ENCODE measurements at places on chromosomes 3 and 15.

DNA sequence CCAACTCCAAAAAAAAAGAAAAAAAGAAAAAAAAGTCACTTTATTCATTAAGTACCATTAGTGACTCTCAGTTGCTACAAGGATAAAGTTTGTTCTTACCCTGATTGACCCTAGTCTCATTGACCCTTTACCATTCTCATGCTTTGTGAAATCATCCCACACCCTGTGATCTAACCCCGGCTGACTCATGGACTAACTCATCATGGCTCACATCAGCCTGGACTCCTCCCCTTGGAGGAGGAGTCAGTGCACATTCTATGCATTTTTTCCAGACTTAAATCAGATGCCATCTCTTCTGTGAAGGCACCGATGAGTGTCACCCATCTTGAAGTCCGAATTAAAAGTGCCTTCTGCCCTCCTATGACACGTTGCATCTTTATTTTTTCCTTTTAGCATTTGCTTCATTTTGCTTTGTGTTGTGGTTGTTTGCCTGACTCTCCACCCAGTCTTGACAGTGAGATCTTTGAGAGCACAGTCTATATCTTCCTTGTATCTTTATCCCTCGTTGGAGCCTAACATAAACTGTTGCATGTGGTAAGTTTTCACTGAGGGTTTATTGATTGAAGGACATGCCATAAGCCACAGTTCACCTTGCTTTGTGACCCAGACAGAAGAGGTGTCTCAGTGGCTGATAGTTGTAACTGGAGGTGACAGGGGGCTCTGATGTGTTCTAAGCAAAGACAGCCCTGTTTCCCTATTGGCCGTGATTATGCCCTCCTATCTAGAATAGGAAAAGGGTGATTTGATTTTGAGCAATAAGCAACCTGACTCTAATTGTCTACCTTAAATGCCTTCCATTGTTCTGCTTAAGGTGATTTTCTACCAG lies 72.1 kb downstream of the IL1RAP start:
- no peak for DNase-seq

GRCh38 chr3:119700269-119700919 lies 2.4 kb upstream of the CFAP91 start:
- no peak for DNase-seq

DNA sequence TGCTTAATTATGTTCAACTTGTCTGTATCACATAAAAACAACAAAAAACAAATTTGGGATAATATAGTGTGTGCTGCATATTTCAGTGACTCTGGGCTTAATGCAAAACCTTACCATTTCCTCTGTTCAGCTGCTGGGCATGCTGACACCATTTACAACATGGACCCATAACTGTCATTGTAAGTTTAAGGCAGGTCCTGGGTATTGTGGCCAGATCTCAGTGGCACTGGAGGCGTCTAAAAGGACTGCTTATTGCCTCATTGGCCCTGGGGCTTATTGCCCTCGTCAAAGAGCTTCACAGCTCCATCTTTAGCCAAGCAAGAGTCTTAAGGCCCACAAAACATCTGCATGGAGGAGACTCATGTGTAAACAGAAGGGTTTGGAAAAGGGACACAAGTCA lies 390.2 kb downstream of the NR2F2 start:
- no peak for DNase-seq

- no peak for DNase-seq
Measured at GRCh38 chr15:40281801-40282146, 1.1 kb downstream of the ANKRD63 start.

- DNase-seq: no peak
Measured at GRCh38 chr15:22815766-22816165, 22.7 kb upstream of the NIPA2 start.

GRCh38 chr3:135324301-135324700 lies 529.2 kb downstream of the EPHB1 start:
- no peak for DNase-seq

- no peak for DNase-seq
Measured at GRCh38 chr3:32296251-32297204, 58.0 kb downstream of the CMTM8 start.

- DNase-seq: no peak
Measured at GRCh38 chr3:107740992-107741896, 218.5 kb downstream of the BBX start.

DNA sequence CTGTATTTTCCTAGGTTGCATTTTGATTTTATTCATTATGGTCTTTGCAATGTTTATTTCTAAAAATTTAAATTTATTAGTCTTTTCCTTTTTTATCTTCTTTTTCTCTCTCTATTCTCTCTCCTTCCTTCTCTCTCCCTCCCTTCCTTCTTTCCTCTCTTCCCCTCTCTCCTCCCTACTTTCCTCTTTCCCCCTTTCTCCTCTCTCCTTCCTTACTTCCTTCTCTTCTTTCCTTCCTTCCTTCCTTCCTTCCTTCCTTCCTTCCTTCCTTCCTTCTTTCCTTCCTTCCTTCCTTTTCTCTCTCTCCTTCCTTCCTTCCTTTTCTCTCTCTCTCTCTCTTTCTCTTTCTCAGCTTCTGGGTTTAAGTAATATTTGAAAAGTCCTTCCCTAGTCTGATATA lies 72.8 kb upstream of the RASGRF1 start:
- DNase-seq: no peak

- DNase-seq: no peak
Measured at GRCh38 chr15:66226736-66227135, 26.8 kb downstream of the MEGF11 start.

- no peak for DNase-seq
Measured at GRCh38 chr15:92519709-92520108, 126.0 kb downstream of the ST8SIA2 start.

DNA sequence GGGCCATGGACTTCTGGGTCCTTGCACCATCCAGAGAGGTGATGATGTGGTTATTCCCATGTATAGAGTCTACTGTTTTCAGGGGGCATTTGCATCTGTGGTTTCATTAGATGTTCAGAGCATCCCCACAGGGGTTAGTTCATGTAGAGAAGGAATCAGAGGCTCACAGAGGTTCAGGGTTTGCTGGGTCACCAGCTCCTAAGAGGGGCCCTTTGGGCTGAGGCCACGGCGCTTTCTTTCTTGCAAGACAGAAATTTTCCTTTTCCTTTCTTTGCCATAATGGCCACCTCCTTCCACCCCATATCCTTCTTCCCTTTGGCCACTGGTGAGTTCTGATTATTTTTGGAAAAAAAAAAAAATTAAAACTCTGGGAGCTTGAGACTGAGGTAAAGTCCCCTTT lies 62.3 kb downstream of the APBA2 start:
- DNase-seq: no peak

- DNase-seq: no peak
Measured at GRCh38 chr15:37076543-37076942, 23.8 kb downstream of the MEIS2 start.

DNA sequence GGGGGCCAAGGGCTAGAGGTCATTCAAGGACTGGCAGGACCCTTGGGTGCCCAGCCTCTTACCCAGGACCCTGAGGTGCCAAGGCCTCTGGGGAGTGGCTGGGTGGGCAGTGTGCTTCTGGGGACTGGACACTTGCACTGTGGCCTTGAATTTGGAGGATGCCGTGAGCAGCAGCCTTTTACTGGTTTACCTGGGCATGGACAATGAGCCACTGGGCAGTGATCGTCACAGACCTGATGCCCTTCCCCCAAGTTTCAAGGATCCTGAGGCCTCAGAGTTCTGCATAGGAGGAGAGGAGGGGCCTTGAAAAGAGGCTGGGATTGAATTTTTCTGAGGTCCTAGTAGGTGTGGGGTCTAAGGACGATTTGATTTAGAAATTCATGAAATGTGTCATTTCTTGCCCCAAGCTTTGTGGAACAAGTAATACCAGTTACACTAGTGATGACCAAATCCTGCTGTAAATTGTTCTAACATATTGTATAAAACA lies 146.1 kb upstream of the TPM1 start:
- DNase-seq: no peak

GRCh38 chr15:79673416-79674123 lies 223.2 kb downstream of the MTHFS start:
- no peak for DNase-seq

- no peak for DNase-seq
Measured at GRCh38 chr3:177525987-177526712, 328.9 kb upstream of the TBL1XR1 start.

DNA sequence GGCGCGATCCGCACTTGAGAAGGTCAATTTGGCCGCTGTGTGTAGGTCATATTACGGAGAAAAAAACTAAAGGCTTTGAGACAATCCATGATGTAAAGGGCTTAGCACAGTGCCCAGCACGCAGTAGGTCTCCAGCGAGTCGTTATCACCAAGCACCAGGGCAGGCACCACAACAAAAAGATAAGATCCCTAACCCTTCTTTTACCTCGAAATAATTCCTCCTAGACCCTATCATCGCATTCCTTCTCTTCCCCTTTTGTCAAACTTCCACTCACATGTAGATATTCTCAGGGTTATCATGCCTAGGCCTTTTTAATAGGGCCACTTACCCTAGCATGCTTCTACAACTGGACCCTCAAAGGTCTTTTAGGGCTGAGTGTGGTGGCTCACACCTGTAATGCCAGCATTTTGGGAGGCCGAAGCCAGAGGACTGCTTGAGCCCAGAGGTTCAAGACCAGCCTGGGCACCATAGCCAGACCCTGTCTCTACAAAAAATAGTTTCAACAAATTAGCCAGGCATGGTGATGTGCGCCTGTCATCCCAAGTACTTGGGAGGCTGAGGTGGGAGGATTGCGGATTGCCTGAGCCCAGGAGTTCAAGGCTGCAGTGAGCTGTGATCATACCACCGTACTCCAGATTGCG lies 13.5 kb downstream of the ZNF774 start:
- DNase-seq: no peak

DNA sequence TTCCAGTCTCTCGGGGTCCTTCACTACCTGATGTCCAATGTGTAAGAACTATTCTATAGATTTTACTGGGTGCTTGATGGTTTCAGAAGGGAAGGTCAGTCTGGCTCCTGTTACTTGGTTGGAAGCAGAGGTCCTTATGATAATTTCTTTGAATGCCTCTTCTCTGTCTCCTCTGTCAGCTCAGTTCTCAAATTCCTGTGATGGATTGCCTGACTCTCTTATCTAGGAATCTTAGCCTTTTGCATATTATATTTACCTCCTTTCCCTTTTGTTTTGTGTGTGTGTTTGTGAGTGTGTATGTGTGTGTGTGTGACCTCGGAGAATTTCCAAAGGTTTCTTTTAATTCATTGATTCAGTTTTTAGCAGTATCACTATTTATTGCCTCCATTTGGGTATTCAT lies 88.2 kb downstream of the ARNT2 start:
- no peak for DNase-seq

DNA sequence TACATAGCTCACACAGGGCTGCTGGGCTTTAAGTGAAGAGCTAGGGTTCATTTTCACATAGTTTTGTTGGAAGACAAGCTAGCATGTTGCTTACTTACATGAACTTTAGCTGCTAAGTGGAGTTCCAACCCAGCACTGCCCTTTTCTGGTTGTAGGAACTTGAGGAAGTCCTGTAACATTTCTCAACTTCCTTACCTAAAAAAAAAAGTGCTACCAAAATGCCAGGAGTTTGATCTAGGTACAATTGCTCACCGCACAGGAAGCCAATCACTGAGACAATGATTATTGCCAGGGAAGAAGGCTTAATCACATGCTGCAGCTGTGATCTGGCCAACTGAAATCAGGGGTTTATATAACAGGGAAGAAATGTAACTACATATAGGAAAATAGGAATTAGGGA lies 52.8 kb downstream of the IL12A start:
- no peak for DNase-seq

DNA sequence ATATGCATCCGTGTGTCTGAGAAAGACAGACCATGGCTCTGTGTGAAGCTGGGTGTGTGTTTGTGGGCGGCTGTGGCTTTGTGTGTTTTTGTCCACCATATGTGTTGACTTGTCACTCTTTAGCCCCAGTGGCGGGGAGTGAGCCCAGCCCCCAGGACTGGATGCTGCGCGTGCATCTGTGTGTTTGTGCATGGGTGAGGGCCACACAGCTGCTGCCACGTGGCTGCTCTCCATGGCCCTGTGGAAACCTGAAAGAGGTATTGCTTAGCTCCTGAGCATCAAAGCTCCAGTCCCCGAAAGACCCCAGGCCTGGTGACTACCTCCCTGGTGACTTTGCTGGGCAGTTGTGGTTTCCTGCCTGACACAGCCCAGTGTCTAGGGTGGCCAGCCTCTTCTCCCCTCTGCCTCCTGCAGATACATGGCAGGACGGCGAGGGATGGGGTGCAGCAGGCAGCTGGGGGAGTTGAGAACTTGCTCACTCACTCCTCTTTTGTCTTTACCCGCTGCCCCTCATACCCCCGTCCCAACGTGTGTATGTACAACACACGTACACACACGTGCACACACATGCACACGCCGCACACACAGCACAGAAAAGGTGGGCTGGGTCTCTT lies 6.5 kb downstream of the EPHB3 start:
- DNase-seq: no peak

- DNase-seq: no peak
Measured at GRCh38 chr3:59085976-59086375, 36.2 kb upstream of the CFAP20DC start.

GRCh38 chr3:157300981-157301663 lies 135.5 kb upstream of the PTX3 start:
- DNase-seq: no peak

DNA sequence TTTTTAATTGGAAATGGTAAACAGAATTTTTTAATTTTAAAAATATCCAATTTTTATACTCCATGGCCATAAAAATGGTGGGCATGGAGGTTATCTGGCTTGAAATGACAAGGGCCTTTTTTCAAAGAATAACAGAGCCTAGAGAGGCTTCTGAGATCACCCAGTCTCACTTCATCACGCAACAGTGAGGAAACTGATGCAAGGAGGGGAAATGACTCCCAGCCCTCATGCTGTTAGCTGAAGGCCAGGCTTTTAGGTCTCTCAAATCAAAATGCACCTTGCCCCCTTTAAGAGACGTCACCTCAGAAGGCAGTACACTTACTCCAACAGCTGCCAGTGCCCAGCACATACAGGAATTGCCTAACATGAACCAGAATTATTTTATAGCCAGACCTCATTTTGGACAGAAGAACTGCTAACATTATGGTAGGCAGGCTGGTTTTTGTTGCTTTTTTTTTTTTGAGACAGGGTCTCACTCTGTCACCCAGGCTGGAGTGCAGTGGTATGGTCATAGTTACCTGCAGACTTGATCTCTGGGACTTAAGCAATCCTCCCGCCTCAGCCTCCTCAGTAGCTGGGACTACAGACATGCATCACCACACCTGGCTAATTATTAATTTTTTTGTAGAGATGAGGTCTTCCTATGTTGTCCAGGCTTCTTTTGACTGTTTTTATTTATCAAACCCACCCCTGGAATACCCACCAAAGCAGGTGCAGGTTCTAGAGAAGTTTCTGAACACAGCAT lies 9.1 kb downstream of the RAB43 start:
- DNase-seq: no peak

DNA sequence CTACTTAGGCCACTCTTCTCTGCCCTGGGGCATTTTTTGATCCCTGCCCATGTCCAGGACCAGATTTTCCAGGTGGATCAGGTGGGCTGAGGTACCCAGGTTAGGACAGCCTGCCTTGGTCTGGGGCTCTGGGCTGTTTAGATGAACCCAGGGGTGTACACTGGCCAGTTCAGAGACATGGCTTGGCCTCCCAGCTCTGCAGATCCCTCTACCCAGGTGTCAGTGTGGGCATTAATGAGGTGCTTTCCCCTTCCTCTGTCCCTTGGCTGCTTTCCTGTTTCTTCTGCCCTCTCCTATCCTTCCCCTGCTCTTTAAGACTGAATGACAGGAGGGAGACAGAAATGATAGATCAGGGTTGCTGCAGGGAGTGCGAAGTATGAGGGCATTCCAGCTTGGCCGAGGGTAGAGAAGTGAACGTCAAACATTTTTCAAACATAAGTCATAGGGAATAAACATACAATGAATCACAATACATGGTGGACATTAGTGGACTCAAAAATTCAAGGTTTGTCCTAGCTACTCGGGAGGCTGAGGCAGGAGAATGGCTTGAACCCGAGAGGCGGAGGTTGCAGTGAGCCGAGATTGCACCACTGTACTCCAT lies 30.5 kb downstream of the RTP1 start:
- DNase-seq: no peak

All from stimulated activated CD8-positive, alpha-beta memory T cell treated with anti-CD3 and anti-CD28 coated beads, Interleukin-15, amount 100 ng/mL, for 24 hours (primary cell).